ENCODE measurements at places on chromosomes 13 and 19. TPM values are rescaled to one million over a fixed set of nuclear protein-coding genes. Genes with fewer than 3 reads are reported as not detected.

IGFL4 gene
- not detected for total RNA-seq

ZNF154 gene
- 3.7 TPM for total RNA-seq

SIAH3 gene
- not detected for total RNA-seq

KMT5C gene
- total RNA-seq: 69.6 TPM

SKA3 gene
- total RNA-seq: 3.0 TPM

ZNF699 gene
- 11.7 TPM for total RNA-seq

CCL25 gene
- total RNA-seq: not detected

NLRP5 gene
- not detected for total RNA-seq

ZNF573 gene
- total RNA-seq: 6.0 TPM

FCAR gene
- total RNA-seq: not detected

PROZ gene
- total RNA-seq: not detected

ZNF470 gene
- 0.84 TPM for total RNA-seq

FAAP24 gene
- total RNA-seq: 1.2 TPM

NLRP11 gene
- total RNA-seq: not detected

CD37 gene
- total RNA-seq: 351 TPM

WASF3 gene
- total RNA-seq: 0.49 TPM

Data from CD4-positive, CD25-positive, alpha-beta regulatory T cell (primary cell).